Right lung (tissue), 10 donors: ENCODE measurements at places on chromosomes 2 and 18.

DNA sequence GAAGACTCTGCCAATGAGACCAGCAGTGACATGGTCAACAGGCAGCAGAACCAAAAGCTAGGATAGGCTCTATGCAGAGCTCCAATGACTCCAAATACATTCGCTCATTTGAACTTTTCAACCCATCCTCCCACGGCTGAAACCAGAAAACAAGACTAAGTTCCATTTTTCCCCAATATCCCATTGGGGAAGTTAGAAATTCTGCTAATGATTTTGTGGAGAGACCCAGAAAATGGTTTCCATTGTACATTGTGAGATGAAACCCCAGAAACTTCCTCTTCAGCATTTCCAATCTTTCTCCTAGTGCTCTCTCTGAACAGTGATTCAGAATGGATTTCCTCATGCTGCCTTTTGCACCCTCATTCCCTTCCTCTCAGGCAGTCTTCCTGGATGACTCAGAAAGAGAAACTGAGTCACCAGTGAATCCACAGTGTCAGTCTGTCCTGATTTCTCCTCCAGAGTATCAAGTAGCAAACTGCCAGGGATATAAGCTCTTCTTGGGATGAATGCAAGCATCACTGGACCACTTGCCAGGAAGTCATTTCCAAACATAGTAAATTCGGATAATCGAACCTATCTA is 467.7 kb upstream of the ID2 start:
- no peak for DNase-seq

DNA sequence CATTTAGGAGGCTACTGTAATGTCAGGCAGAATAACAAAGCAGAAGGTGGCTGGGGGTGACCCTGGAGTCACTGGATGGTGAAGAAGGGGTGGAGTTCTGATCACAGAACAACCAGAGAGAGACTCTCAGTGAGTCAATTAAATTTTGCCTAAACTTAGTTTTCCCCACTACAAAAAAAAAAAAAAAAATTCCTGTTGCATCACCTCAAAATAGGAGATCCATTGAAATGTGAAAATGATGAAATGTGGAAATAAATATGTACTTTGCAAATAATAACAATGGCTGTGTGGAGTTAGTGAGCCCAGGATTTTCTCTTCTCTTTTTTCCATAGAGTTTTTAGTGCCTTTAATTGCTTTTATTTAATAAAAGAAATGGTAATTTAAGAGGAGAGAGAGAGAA is 165.5 kb downstream of the GFPT1 start:
- DNase-seq = no peak

GRCh38 chr2:189441709-189442074 is 418 bp downstream of the WDR75 start:
- no peak for DNase-seq

DNA sequence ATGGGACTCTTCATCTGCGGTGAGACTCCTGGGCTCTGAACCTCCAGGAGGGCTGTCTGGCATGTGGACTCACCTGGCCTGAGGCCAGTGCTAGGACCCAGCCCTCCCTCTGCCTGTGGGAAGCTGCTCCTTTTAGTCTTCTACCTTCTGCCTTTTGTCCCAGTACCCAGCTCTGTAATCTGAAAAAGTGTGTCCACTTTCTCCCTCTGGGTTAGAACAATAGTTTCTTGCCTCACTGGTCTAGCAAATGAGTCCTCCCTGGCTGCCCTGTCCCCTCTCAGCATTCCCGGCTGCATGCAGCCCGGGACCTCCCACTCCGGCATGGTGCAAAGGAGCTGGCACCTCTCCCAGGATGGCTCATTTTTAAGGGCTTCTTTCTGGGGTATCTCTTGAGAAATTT is 25.9 kb downstream of the GKN2 start:
- peak; percentile 22 for DNase-seq

- DNase-seq = no peak
These were observed 275.3 kb upstream of the HDAC4 start for GRCh38 chr2:239675826-239676715.

DNA sequence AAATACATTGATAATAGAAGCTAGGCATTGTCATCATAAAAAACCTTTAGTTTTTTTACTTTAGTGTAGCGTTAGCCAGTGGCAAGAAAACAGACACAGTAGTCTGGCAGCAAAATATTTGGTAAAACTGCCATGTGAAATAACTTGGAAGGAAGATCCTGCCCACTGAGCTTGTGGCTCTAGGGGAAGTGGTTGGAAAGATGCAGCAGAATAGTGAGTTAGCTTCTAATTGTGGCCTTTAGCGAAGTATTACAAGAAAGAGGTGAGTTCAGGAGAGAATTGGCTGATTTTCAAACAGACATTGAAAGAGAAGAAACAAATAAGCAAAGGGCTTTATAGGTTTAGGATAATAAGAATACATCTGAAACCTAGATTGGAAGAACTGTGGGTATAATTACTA is 1887.8 kb upstream of the CELF4 start:
- DNase-seq = no peak

DNA sequence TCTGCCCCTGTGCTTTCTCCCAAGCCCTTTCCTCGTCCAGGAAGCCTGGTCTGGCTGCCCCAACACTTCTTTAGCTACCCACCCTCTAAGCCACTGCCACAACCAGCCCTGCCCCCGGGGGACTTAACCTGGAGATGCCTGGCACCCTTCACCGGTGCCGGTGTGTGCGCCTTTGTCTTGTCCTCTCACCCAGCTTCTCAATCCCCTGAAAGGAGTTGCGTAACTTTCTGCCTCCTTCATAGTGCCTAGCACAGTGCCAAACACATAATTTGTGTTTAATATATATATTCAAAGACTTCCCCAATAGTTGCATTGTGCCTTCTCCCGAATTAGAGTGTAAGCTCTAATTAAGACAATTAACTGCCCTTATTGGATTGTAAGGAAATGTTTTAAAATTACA is 70.6 kb downstream of the ALK start:
- no peak for DNase-seq

DNA sequence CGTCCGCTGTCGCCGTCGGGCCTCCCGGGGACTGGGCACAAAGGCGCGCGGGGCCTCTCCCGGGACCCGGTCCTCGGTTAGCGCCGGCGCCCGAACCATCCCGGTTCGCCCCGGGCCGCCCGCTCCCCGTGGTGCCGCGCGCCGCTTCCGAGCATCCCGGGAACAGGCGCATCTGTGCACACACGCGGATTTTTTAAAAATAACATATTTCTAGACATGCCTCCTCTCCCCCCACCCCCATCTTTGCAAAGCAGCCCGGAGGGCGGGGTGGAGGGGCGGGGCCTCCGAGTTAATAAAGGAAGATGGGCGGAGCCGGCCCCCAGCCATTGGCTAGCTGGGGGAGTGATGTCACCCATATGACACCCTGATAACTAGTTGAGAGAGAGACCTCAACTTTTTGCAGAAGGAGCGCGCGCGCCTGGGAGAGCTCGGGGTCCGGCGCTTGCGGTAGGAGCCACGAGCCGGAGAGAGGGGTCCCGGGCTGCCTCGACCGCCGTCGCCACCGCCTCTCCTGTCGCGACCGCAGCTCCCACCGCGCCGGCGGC is at the start of gene SOX11:
Gene SOX11 (plus strand): TSS at position 400 of the 545 bp plus-strand sequence. CDS start 338 bp downstream, outside the sequence.
- peak; percentile 97 for DNase-seq
